Globus pallidus (tissue), 1 donor: ENCODE measurements at places on chromosomes 2 and 18.

DNA sequence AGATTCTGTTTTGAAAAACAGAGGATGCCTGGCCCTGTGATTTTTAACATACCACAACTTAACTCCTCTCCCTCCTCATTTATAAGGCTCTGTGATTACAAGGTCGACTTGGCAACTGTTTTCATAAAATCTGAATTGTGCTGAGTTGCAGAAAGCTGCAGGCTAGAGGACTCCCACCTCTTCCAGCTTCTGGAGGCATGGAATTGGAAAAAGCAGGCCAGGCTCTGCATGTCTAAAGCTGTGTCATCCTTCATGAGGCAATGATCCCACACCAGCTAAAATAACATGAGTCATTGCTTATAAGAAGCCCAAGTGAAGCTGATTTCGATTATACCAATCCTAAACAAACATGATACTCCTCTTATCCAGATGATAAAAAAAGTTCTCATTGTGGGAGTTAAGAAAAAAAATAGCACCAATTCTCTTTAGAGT, 11.7 kb downstream of the ARHGAP28 start:
- DNase-seq, result no peak

GRCh38 chr2:112866128-112866835, 29.7 kb upstream of the IL1B start:
- no peak for DNase-seq

- DNase-seq, result no peak
Observed at GRCh38 chr2:45964906-45965305, 313.4 kb downstream of the PRKCE start.

DNA sequence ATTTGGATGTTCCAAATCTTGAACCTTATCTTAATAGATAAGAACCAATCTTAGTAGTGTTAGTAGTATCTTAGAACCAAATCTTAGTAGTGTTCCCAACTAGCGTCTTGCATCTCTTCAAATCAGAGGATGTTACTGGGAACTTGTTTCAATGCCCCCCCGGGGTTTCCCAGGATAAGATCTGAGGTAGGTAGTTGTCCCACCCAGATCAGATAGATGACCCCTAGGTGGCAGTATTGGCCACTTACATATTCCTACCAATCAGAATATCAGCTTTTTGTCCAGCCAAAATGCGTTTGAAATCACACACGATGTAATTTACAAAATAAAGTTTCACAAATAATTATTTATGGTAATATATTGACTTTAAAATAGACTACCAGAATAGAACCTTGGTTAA, 314.8 kb downstream of the MBD2 start:
- peak; percentile 4 for DNase-seq

GRCh38 chr2:45263147-45263546, 253.9 kb upstream of the SIX2 start:
- DNase-seq, result no peak

DNA sequence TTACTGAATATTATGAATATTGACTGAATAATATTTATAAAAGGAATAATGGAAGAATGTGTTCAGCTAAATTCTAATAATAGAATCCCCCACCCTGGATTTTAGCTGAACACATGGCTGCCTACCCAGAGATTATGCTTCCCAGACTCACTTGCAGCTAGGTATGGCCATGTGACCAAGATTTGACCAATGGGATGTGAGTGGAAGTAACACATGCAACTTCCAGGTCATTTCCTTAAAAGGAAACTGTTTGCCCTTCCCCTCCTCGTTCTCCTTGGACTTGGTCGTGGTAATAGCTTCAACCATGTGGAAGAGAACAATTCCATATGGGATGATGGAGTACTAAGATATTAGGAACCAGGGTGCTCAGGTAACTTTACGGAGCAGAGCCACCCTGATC, 47.8 kb downstream of the KIAA2012 start:
- no peak for DNase-seq

GRCh38 chr2:3169106-3169870, 208.3 kb downstream of the EIPR1 start:
- no peak for DNase-seq

DNA sequence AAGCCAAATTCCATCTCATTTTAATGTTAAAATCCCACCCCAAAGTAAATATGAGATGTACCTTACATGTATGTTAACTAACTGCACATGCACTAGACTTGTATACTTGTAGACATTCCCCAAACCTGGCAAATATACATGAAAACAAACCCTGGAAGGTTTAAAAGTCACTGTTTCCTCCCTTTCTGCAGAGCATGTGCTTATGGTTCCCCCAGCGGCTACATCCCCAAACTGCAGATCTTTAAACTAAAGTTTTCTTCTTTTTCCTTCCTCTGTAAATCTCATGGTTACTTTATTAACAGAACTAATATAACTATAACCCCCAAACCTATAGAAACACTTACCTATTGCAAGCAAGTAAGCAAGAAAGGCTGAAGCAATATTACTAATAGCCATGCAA, 731.5 kb downstream of the LRP1B start:
- no peak for DNase-seq

DNA sequence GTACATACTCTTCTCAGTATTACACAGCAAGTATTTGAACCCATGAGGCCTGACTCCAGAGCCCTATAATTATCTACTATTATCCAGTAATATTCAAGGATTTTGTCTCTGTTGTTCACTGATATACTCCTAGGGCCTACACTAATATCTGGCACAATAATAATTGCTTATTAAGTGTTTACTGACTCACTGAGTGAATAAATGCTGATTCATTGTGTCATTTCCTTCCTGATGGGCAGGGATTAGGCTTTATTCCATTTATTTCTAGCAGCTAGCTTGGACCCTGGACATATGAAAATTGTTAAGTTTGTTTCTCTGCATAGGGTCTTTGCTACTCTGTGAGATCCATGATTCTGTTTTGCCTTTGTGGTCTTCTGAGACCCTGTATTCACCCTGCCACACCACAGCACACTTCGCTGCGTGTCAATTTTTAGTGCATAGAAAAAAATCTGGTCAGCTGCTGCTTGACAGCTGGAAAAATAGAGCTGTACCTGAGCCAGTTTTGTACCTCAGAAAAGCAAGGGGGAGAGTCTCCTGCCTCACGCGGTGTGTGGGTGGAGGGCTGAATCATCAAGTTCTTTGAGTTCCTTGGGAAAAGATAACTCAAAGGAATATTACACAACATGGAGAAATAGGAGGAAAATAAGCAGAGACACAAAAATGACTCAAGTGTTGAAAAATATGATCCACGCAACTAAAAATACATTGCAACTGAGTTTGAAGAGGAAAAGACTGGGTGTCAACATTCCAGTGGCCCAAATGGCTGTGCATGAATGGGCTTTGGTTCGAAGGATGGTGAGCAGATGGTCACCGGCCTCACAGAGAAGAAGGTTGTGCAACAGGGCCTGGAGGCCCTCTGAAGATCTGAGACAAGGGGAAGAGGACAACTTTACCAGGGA, 18.9 kb upstream of the DPP4 start:
- DNase-seq, result no peak

GRCh38 chr2:146540271-146540932, 1304.4 kb upstream of the ACVR2A start:
- DNase-seq, result peak; percentile 15

GRCh38 chr2:108587621-108588020, 53.4 kb downstream of the LIMS1 start:
- no peak for DNase-seq

DNA sequence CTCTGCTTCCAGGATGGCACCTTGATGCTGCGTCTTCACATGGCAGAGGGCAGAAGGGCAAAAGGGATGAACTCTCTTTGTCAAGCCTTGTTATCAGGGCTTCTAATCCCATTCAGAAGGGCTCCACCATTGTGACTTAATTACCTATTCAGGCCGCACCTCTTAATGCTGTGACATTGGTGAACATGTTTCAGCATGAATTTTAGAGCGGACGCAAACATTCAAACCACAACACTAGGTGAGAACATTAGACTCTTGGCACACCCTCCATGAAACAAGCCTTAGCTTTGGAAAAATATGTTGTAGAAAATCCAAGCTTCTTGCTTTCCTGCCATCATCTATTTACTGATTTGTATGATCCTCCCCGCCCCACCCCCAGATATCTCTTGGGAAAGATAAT, 17.9 kb downstream of the DAW1 start:
- DNase-seq, result no peak

DNA sequence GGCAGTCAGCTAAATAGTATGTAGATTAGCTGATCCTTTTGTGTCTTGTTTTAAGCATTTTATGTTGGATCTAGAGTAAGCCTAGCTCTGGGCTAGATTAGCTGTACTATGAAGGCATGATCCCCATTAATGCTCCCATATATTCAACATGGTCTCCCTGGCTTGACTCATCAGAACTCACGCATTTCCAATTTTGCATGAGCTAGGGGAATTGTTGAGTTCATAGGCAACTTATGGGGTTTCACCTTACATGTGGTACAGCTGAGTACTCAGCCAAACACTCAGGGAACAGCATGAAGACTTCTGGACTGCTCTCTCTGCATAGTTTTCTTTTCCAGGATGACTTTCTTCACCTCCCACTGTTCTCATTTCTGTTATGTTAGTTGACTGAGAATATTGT, 248.2 kb downstream of the TMX3 start:
- no peak for DNase-seq

DNA sequence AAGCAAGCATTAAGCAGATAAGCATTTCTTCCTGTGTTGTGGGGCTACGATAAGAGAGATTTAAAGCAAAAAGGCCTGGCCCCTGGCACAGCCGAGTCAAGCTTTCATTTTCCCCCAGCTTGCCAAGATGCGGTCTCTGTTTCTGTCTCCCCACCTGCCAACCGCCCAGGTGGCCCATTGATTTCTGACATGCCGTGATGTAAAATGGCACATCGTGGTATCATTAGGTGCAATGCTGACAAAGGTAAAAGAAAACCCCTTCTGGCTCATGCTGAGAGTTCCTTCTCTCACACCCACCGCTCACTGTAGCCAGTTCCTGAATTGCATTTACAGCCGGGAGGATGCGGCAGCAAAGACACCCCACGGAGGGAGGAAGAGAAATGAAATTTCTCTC, 62.8 kb downstream of the BOD1L2 start:
- DNase-seq, result no peak

- no peak for DNase-seq
Observed at GRCh38 chr2:52311862-52312261, 1279.9 kb upstream of the NRXN1 start.

GRCh38 chr2:54529935-54530334, 73.8 kb downstream of the SPTBN1 start:
- no peak for DNase-seq

DNA sequence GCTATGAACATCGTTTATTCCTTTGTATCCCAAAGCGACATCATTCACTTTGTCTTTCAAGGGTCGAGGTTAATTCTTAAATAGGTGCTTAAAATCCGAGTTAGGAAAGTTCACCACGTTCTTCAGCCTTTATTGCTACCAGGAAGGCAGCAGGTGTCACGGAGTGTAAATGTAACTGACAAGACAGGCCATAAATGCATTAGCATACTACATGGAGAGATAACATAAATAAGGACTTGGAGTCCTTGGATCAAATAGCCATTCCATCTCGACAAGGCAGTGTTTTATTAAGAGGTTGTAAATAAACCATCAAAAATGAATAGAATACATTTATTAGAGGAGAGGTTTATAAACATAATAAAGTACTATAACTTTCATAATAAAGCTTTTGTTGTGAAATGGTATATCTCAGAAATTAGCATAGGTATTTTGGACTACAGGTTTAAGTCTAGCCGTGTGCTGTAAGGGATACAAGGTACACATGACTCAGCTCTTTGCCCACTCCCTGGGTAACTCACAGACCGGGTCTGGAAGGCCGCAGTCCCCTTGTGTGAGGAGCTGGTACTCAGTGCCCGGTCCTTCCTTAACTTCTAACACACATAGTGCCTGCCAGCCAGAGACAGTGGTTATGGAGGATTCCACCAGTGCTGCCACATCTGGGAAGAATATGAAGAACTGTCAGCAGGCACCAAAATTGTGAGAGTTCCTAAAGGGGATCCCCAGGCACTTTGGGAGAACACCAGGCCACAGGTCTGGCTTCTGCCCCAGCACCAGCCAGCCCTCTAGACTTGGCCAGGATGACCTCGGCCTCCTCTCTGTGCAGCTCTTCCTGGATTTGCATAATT, 29.4 kb downstream of the CAPN13 start:
- no peak for DNase-seq

DNA sequence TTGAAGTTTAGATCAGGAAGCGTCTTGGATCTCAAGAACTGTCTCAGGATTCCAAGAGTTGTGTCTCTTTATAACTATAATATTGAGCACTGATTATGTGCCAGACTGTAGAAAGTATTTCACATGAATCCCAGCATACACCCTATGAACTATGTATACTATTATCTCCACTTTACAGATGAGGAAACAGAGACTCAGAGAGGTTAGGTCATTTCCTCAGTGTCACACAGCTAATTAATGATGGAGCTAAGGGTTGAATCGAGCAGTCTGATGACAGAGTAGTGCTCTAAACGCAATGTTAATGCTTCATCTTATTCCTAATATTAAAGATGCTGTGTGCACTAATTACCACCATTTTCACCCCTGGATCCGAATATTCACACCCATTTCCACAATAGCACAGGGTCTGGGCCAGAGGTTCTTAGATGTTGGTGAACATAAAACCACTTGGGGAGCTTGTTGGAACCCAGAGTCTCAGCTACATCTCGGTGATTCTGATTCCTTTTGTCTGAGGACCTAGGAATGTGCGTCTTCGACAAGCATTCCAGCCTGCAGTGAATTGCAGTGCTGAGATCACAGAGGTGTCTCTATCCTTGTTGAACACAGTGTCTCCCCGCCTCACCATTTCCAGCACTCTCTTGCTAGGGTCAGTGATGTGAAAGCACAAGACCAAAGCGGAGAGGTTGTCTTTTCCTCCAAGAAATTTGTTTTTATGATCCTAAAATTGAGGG, 213.8 kb downstream of the SP3 start:
- DNase-seq, result no peak

DNA sequence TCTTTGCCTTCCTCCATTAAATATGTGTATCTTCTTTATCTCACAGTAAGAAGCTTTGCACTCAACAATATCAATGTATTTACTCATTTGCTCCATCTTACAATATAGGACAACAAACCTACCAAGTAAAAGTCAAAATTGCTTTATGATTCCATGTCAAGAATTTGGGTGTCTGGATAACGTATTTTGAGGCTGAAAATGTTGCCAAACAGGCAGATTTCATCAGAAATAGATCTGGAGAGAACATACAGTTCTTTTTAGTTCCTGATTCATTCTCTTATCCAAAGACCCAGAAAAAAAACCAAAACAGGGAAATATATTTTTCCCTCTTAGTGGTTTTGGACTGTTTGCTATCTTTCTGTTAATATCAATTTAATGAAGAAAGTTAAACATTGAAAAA, 621.1 kb downstream of the STK39 start:
- no peak for DNase-seq

DNA sequence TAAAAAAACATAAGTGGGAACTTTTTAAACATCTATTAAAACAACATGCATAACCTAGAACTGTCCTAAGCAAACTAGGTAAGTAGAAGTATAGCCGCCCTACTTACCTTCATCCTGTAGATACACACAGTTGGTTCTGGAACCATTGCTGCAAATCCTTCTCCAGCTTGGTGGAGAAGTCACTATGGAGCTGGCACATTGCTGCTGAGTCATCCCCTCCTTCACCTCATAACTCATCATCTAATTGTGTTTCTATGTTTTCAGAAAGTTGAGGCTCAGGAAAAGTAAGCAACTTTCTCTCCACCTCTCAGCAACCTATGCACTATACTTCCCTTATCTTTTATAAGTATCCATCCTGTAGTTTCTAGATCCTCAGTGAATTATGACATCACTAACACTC, 269.8 kb upstream of the MMADHC start:
- DNase-seq, result no peak
